ENCODE measurements at places on chromosomes 13 and 19.

- no peak for DNase-seq
Measured at GRCh38 chr19:9354651-9355050, 8.2 kb upstream of the ZNF177 start.

- peak; percentile 77 for DNase-seq
Measured at GRCh38 chr13:20924758-20925394, 22.3 kb upstream of the XPO4 start.

DNA sequence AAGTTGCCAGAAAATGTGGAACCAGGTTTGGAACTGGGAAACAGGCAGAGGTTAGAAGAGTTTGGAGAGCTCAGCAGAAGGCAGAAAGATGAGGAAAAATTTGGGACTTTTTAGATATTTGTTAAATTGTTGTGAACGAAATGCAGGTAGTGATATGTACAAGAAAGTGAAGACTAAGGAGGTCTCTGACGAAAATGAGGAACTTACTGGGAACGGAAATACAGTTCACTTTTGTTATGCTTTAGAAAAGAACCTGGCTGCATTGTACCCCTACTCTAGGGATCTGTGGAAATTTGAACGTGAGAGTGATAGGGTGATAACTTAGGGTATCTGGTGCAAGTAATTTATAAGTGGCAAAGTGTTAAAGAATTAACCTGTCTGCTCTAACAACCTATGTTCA lies 632.4 kb downstream of the SLITRK5 start:
- DNase-seq, result no peak

- DNase-seq, result no peak
Measured at GRCh38 chr13:39578821-39579291, 24.1 kb downstream of the LHFPL6 start.

DNA sequence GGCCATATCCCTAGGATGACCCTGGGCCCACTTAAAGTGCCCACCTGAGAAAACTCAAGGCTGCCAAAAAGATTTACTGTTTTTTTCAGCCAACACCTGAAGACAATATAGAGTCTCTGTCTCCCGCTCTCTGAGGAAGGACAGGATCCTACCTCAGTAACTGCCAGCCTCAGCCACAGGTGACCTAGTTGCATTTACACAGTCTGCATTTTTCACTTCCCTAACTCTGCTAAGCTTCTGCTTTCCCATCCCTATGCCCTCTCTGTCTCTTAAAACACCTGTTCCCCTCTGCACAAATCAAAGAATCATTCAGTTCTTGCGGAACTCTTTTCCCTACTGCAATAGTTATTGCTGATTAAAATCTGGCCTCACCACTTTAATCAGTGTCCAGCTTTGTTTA lies 609.5 kb downstream of the UQCRFS1 start:
- DNase-seq, result no peak

DNA sequence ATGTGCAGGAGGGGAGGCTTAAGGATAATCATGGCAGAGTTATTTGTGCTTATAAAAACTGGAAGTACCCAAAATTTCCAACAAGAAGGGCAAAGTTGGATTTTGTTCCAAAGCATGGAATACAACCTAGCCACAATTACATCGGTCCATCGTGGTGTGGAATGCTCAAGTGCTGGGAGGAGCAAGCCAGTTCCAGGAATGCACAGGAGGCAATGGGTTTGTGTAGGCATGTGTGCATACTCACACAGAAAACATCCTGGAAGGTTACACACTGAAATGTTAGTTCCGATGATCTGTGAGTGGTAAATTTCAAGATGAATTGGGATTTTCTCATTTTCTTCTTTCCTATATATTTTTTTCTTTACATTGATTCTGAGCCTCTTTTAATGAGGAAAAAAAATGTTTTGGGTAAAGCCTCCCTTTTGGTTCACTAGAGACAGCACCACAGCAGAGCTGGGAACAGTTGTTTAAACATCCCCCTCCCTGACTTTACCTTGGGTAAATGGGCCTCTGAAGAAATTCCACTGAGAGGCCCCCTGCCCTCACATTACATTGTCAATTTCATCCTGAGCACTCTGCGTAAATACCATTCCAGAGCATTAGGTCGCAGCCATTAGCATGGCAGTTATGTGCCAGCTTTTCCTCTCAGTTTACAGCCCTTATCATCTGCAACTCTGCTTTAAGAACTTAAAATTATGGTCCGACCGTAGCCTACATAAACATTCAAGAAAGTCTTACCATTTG lies 122.0 kb downstream of the UQCRFS1 start:
- DNase-seq, result no peak

DNA sequence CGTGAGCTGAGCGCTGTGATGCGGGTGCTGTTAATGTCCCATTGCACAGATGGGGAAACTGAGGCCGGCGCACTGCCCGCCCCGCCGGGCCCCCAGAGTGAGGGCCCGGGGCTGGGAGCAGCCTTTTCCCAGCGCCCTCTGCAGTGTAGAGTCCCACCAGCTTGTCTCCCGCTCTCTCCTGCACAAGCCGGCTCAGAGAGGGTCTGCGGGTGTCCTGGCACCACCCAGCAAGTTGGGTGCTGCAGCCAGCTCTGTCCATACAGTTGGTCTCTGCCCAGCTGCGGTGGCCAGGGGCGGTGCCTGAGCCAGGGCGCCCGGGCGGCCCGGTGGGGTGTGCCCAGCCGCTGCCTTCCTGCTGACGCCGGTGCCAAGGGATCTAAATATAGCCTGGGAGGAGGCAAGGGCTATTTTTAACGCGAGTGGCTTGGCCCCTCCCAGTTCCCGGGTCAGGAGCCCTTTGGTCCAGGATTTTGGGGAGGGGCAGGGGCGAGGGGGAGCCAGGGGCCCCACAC lies 19.3 kb downstream of the GADD45B start:
- peak; percentile 89 for DNase-seq

GRCh38 chr13:77637588-77637987 lies 59.9 kb upstream of the SLAIN1 start:
- no peak for DNase-seq

- no peak for DNase-seq
Measured at GRCh38 chr13:23960566-23961156, 63.4 kb upstream of the C1QTNF9B start.

DNA sequence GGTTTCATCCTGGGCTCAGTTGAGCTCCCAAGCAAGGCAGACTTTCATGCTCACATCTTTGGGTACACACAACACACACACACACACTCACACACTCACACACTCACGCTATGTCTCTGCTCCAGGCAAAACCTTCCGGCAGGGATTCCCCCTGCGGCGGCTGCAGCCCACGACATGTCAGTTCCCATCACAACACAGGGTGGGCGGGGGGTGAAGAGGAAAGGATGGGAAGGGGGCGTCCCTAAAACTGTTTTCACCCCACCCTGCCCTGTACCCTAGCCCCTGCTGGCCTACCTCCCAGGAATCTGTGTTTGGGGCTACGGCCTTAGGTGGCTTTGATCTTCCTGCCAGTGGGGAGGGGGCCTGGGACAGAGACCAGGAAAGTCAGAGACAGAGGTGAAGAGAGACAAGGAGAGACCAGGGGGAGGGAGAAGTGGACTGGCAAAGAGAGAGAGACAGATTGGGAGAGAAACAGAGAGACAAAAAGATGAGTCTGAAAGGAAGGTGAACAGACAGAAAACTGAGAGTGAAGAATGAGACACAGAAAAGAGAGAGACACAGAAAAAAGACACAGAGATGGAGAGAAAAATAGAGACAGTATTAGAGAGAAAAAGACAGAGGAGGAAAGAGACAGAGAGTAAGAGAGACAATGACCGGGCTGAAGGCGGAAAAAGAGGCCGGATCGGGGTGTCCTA lies 3.9 kb downstream of the LRFN1 start:
- no peak for DNase-seq

DNA sequence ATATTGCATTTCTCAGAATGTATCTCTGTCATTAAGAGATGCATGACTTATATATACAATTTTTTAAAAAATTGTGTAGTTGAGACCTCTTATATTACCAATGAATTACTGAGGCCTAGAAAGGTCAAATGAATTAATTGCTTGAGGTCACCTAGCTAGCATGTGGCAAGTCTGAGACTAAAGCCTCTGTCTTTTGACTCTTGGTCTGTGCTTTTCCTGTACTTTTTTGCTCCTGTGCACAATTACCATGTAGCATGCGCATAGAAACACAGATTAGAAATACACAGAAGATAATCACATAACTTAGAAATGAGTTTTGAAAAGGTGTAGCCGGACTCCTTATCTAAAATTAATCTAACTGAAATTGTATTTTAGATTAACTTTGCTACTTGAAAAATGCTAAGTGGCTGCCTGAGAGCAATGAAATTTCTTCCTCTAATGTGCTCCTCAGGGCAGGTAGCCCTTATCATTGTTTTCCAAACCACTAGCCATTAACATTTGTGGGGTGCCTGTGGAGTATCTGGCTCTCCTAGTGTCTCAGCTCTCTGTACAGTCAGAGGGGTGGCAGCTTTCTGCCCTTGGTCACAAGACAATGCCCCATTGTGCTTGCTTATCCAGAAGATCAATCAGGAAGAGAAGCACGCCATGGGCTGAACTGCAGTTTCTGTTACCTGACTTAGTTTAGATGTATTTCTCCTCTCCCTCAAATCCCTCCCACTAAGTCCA lies 119.6 kb downstream of the RFC3 start:
- no peak for DNase-seq

DNA sequence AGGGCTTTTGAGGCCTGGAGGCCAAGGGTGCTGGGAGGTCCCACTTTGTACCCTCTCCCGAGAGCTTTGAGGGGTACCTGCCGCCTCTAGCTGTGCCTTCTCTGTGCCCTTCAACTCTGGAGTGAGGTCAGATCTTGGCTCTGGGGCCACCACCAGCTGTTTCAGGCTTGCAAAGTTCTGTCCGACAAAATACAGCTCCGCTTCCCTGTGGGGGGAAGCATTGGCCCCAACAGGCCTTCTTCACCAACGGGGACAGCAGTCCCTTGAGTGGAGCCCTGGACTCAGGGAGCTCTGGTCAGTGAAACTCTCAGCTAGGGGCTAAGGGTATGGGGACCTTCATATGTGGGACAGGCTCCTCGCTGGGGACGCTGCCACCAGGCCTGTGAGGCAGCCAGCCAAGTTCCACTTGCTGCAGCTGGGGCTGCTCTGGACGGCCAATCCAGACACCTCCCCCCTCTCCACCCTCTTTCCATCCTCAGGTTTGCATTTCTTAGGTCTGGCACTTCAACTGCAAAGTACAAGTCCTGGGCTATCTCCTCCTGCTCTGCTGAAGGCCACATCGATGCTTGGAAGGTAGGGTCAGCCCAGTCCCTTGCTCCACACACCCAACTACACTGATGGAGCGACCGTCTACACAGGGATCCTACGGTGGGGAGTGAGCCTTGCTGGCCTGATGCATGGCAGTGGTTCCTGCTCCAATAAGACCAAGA lies 46.8 kb downstream of the C13orf46 start:
- peak; percentile 42 for DNase-seq

- peak; percentile 71 for DNase-seq
Measured at GRCh38 chr19:55526216-55527196, 10.4 kb downstream of the SBK2 start.

DNA sequence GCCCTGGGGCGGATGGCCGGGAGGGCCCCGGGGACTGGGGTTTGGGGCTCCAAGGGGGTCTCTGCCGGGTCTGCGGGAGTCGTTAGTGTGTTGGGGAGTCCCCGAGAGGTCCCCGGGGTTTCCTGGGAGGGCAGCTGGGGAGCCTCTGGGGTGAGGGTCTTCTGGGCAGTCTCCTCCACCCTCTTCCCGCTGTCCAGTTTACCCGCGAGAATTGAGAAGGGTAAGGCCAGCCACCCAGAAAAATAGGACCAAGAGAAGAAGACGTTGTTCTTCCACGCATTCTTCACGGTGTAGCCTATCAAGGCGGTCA lies 1.0 kb upstream of the ETFB start:
- DNase-seq, result peak; percentile 61

GRCh38 chr19:3586127-3586626 lies 899 bp downstream of the GIPC3 start:
- no peak for DNase-seq

GRCh38 chr13:110329798-110330461 lies 22.8 kb downstream of the COL4A2 start:
- DNase-seq, result no peak

DNA sequence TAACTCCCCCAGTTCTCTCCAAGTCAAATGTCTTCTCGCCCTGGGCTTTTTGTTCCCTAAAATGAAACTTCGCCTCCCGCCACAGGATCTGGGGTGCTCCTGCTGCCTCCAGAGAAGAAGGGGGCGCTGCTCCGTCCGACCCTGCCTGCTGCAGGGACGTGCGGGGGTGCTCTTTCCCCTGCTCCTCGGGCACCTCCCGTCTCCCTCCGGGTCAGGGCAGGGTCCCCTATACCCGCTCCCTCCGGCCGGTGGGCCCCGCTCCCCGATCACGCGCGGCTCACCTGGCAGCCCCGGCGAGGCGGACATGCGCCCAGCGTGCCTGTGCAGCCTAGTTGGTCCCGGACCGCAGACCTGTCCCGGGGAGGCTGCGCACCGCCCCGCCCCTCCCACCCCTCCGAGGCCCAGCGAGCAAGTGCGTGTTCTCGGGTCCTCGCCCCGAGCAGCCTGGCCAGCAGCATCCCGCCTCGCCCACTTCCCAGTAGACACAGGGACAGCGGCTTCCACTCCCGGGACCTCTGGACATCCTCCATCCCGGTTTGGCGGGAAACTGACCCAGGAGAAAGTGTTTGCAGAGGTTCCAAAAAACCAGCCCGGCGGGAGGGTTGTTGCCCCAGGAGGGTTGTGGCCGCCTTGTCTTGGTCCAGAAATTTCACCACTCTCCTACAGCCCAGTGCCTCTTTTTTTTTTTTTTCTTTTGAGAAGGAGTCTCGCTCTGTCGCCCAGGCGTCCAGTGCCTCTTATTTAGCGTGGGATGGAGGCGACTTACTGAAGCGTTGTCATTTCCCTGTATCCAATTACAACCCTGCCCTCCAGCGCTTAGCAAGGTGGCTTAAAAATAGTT lies at the start of gene OXGR1:
Gene OXGR1, minus strand, starts transcription at position 460 of the 841 bp plus-strand sequence. CDS start 6,717 bp downstream, outside the sequence.
- no peak for DNase-seq

GRCh38 chr19:19657397-19657783 lies 6.1 kb downstream of the ATP13A1 start:
- DNase-seq, result peak; percentile 39

DNA sequence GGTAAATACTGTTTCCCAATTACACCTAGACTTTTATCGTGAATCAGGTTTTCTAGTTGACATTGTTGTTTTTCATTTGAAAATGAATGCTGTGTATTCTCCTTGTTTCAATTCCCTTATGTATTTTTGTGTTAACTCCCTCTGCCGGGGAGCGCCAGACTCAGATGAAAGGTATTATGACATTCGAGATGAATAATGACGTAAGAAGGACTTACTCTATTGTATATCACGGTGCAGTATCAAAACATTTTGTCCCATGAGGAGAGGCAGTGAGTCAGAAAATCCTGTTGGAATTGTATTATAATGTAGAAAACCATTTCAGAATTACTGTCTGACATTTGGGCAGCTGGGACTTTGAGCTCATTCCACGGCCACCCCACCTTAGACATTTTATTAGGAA lies 61.6 kb downstream of the LRCH1 start:
- DNase-seq, result no peak

DNA sequence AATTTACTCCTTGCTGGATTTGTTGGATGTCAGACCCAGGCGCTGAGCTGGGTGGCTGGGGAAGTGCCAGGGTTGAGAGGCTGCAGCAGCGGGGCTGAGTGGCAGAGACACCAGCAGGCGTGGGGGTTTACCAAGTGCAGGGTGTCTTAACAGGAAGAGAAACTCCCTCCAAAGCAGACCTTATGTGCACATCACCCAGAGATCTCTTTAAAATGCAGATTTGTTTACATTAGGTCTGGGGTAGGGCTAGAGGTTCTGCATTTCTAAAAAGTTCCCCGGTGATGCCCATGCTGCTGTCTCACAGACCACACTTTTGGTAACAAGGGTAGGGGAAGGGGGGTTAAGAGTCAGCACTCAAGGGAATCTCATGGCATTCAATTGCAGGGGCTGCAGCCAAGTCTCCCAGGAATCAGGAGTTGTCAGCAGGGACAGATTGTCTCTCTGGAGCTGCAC lies 80.7 kb upstream of the OLFM4 start:
- DNase-seq, result no peak

Data from ureter (tissue), 1 donor.